ENCODE measurements at places on chromosomes 4 and X.

- H3K27me3 ChIP-seq = no peaks in the 10 kb centered on the region
- H3K36me3 ChIP-seq = no peaks in the 10 kb centered on the region
- DNase-seq = no peak
These were observed 172.9 kb downstream of the DCLK2 start for GRCh38 chr4:150250998-150251651.

DNA sequence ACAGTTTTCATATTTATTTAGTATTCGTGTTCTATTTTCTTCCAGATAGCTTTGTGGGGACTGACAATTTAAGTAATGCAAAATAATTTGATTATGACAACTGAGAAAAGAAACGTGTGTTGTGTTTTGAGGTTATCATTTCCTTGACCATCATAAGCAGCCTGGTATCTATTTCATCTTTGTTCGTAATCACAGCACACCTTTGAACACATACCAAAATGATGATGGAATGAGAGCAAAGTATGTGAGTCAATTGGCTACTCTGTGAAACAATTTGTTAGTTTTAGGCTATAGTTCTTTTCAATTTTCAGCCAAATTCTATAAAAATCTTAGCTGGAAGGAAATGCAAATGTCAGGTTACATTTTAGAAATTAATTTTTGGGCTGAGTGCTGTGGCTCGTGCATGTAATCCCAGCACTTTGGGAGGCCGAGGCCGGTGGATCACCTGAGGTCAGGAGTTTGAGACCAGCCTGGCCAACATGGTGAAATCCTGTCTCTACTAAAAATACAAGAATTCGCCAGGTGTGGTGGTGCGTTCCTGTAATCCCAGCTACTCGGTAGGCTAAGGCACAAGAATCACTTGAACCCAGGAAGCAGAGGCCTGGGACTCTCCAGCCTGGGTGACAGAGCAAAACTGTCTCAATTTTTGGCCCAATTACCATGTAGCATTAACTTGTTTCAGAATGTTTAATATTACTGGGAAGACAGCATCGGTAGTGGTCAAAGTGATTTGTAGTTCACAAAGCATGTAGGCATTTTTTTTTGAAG, 1.1 kb upstream of the DUSP21 start:
- no peaks in the 10 kb centered on the region for H3K27me3 ChIP-seq
- no peak overlapping the region for H3K4me3 ChIP-seq
- no peaks in the 10 kb centered on the region for H3K36me3 ChIP-seq

GRCh38 chrX:46574774-46575381, 1.3 kb downstream of the CHST7 start:
- H3K36me3 ChIP-seq = no peaks in the 10 kb centered on the region
- H3K4me1 ChIP-seq = no peaks in the 10 kb centered on the region
- H3K4me3 ChIP-seq = peak overlapping the region; percentile 35
- DNase-seq = no peak

DNA sequence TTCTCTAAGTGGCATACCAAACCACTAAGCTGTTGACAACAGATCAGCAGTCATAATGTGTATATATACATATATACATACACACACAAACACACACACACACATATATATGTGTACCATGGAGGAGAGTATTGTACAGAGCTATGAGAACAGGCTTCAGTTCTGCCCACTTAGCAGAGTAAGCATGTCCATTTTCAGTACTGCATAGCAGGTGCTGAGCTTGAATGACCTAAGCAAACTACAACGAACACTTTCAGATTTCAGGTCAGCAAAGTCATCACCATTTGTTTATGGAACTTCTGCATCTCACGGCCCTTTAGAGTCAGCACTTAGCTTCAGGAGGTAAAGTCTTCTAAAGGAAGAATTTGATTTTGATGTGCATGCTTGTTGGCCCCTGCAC, 735.8 kb upstream of the ATOH1 start:
- H3K27ac ChIP-seq = no peak overlapping the region
- no peak for DNase-seq
- H3K4me3 ChIP-seq = no peak overlapping the region
- H3K36me3 ChIP-seq = no peaks in the 10 kb centered on the region

DNA sequence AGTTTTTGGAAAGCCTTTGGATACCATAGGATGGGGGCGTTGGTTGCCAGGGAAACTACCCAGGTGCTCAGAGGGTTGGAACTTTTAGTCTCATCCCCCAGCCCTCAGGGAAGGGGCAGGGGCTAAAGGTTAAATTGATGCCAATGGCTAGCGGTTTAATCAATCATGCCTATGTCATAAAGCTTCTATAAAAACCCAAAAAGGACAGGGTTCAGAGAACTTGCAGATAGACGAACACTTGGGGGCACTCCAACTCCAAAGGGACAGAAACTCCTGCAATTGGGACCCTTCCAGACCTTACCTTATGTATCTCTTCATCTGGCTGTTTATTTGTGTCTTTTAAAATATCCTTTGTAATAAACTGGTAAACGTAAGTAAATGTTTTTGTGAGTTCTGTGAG, 30.0 kb upstream of the GPR173 start:
- no peaks in the 10 kb centered on the region for H3K27me3 ChIP-seq
- no peak overlapping the region for H3K4me3 ChIP-seq
- H3K4me1 ChIP-seq = no peaks in the 10 kb centered on the region
- no peak for DNase-seq

- no peaks in the 10 kb centered on the region for H3K36me3 ChIP-seq
- no peak for DNase-seq
- H3K27me3 ChIP-seq = no peaks in the 10 kb centered on the region
These were observed 602 bp downstream of the KANTR start for GRCh38 chrX:53094582-53094905.

DNA sequence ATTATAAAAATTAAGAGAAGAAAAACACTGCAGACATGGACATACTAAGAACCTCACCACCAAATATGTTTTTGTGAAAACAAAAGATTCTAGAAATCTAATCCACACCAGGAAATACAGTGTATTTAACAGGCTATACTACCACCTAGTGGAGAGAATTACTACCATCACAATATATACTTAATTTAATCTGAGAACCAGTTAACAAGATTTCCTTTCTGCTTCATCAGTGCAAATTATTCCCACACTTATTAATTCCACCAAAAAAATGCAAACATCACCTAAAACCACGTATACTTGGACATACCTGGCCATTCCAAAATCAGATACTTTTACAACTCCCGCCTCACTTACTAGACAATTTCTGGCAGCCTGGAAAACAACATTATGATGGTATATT, 7.0 kb upstream of the TXK start:
- H3K4me3 ChIP-seq = no peak overlapping the region
- H3K4me1 ChIP-seq = no peaks in the 10 kb centered on the region
- no peaks in the 10 kb centered on the region for H3K36me3 ChIP-seq

DNA sequence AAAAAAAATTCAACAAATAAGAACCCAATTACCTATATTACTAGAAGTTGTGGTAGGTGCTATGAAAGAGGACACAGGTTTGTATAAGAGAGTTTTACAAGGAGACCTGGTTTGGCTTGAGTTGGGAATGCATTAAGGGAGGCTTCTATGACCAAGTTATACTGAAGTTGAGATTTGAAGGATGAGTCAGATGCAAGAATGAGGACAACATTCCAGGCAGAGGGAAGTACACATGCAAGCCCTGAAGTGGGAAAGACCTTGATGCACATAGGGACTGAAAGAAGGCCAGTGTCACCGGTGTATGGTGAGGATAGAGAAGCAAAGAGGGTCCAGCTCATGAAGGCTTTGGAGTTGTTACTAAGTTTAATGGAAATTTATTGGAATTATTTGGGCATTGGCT, 52.2 kb downstream of the ANK2 start:
- H3K36me3 ChIP-seq = no peaks in the 10 kb centered on the region
- no peak overlapping the region for H3K27ac ChIP-seq
- H3K4me1 ChIP-seq = no peaks in the 10 kb centered on the region
- H3K4me3 ChIP-seq = no peak overlapping the region

DNA sequence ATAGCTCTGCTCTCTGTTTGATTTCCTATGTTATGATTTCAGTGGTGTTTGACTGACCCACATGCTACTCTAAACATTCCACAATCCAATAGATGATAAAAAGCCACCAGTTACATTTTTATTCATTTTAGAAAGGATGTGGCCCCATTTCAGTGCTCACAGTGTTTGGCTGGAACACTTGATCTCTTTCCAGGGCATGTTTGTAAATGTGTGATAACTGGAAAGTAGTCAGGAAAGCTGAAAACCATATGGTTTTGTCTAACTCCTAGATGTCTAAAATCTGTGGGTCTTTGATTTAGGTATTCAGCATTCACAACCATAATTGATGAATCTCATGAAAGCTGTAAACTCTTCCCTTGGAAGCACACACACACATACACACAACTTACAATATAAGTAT, 904.9 kb upstream of the AGA start:
- H3K36me3 ChIP-seq = no peaks in the 10 kb centered on the region
- H3K4me3 ChIP-seq = no peak overlapping the region
- H3K27me3 ChIP-seq = no peaks in the 10 kb centered on the region

GRCh38 chr4:88327665-88328064, 43.3 kb upstream of the PPM1K start:
- no peak overlapping the region for H3K4me3 ChIP-seq
- H3K36me3 ChIP-seq = no peaks in the 10 kb centered on the region
- no peaks in the 10 kb centered on the region for H3K27me3 ChIP-seq
- H3K4me1 ChIP-seq = no peaks in the 10 kb centered on the region
- DNase-seq = no peak

DNA sequence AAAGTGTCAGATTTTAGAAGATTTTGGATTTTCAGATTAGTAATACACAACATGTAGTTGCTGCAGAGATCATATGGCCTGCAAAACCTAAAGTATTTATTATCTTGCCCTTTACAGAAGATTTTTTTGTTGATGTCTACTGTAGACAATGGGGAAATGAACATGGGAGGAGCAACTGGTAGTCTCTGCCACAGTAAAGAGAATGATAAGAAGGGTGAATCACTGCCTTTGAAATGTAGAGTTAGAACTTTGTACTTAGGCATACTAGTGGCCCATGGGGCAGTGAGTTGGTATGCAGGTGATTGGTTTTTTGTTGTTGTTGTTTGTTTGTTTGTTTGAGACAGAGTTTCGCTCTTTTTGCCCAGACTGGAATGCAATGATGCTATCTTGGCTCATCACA, 50.1 kb downstream of the GAB1 start:
- no peaks in the 10 kb centered on the region for H3K27me3 ChIP-seq
- no peaks in the 10 kb centered on the region for H3K36me3 ChIP-seq

- H3K4me1 ChIP-seq = no peaks in the 10 kb centered on the region
- no peaks in the 10 kb centered on the region for H3K36me3 ChIP-seq
- H3K27ac ChIP-seq = no peak overlapping the region
- no peaks in the 10 kb centered on the region for H3K27me3 ChIP-seq
- DNase-seq = no peak
These were observed 183.7 kb downstream of the NSUN7 start for GRCh38 chr4:40933272-40934053.

GRCh38 chr4:39881789-39882188, 95.9 kb downstream of the PDS5A start:
- DNase-seq = no peak
- H3K36me3 ChIP-seq = no peaks in the 10 kb centered on the region

- no peak for DNase-seq
- no peaks in the 10 kb centered on the region for H3K27me3 ChIP-seq
- no peak overlapping the region for H3K27ac ChIP-seq
- no peaks in the 10 kb centered on the region for H3K4me1 ChIP-seq
These were observed 159.4 kb downstream of the OPHN1 start for GRCh38 chrX:68273887-68274286.

DNA sequence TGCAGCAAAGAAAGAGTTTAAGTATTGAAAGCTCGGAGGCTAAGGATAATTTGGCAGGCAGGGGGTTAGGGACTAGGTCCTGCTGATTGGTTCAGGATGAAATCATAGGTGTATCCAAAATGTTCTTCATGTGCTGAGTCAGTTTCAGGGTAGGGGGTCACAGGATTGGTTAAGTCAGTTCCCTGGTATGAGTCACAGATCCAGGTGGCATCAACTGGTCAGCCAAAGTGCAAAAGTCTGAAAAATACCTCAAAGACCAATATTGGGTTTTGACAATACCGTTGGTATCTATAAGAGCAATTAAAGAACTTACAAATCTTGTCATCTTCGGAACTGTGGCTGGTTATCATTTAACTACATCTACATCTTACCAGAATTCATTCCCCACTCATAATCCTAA, 25.6 kb upstream of the PRDM8 start:
- DNase-seq = no peak
- H3K36me3 ChIP-seq = no peaks in the 10 kb centered on the region
- H3K4me3 ChIP-seq = no peak overlapping the region
- no peaks in the 10 kb centered on the region for H3K27me3 ChIP-seq
- no peaks in the 10 kb centered on the region for H3K4me1 ChIP-seq

GRCh38 chr4:69518102-69518501, 22.4 kb upstream of the UGT2B4 start:
- no peaks in the 10 kb centered on the region for H3K27me3 ChIP-seq
- H3K4me3 ChIP-seq = no peak overlapping the region
- H3K27ac ChIP-seq = no peak overlapping the region

GRCh38 chr4:77158487-77158861, 1.5 kb downstream of the CCNG2 start:
- no peak for DNase-seq
- H3K4me1 ChIP-seq = no peaks in the 10 kb centered on the region
- peak overlapping the region; percentile 99 for H3K27ac ChIP-seq
- no peaks in the 10 kb centered on the region for H3K36me3 ChIP-seq
- H3K27me3 ChIP-seq = no peaks in the 10 kb centered on the region

- no peak for DNase-seq
- H3K27me3 ChIP-seq = no peaks in the 10 kb centered on the region
- no peak overlapping the region for H3K4me3 ChIP-seq
These were observed 28.1 kb upstream of the RASGEF1B start for GRCh38 chr4:81499840-81500239.

DNA sequence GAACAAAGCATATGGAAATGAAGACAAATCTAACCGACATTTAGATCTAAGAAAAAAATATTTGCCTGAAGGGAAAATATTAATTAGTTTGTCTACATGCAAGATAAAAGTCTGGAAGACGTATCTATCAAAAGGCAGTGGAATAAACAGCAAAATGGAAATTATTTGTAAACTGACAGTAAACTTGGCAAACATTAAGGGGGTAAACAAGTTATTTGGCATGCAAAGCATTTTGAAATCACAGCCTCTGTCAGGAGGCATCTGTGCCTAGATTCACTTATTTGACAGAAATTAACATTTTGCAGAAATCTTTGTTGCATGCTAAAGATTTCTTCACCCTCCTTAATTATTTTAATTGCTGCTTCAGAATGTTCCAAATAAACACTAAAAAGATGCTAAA, 1065.8 kb upstream of the POU3F4 start:
- no peaks in the 10 kb centered on the region for H3K27me3 ChIP-seq
- DNase-seq = no peak
- H3K4me1 ChIP-seq = no peaks in the 10 kb centered on the region
- H3K4me3 ChIP-seq = no peak overlapping the region
- H3K36me3 ChIP-seq = no peaks in the 10 kb centered on the region

GRCh38 chr4:119211867-119212233, 663 bp upstream of the USP53 start:
- H3K36me3 ChIP-seq = no peaks in the 10 kb centered on the region
- H3K27me3 ChIP-seq = no peaks in the 10 kb centered on the region
- DNase-seq = no peak
- H3K4me3 ChIP-seq = peak overlapping the region; percentile 86
- no peaks in the 10 kb centered on the region for H3K4me1 ChIP-seq
- H3K27ac ChIP-seq = peak overlapping the region; percentile 97

- H3K27me3 ChIP-seq = no peaks in the 10 kb centered on the region
- H3K4me1 ChIP-seq = no peaks in the 10 kb centered on the region
- no peaks in the 10 kb centered on the region for H3K36me3 ChIP-seq
- no peak for DNase-seq
- H3K27ac ChIP-seq = no peak overlapping the region
- no peak overlapping the region for H3K4me3 ChIP-seq
These were observed 186.2 kb downstream of the ANKRD50 start for GRCh38 chr4:124526331-124526730.
